ENCODE measurements at places on chromosomes 16 and 17. TPM values are rescaled to one million over a fixed set of nuclear protein-coding genes. Genes with fewer than 3 reads are reported as not detected.

The CLEC18A gene
- total RNA-seq: 5.4 TPM

The GAS2L2 gene
- total RNA-seq: not detected

The C16orf54 gene
- 2.1 TPM for total RNA-seq

The KCTD19 gene
- 0.56 TPM for total RNA-seq

The PRSS33 gene
- 0.39 TPM for total RNA-seq

The C16orf74 gene
- total RNA-seq: 4.9 TPM

The GP1BA gene
- total RNA-seq: not detected

The SLC2A4 gene
- total RNA-seq: 1.2 TPM

The C17orf67 gene
- 2.0 TPM for total RNA-seq

The NKD1 gene
- 43.2 TPM for total RNA-seq

The PPP1R1B gene
- 1.8 TPM for total RNA-seq

GRCh38 chr16:17203424-17203823 lies 267.3 kb downstream of the XYLT1 start:
- H3K27me3 ChIP-seq: no peaks in the 10 kb centered on the region
- H3K4me1 ChIP-seq: peaks cover 10% of the 10 kb centered on the region
- H3K4me3 ChIP-seq: no peak overlapping the region

DNA sequence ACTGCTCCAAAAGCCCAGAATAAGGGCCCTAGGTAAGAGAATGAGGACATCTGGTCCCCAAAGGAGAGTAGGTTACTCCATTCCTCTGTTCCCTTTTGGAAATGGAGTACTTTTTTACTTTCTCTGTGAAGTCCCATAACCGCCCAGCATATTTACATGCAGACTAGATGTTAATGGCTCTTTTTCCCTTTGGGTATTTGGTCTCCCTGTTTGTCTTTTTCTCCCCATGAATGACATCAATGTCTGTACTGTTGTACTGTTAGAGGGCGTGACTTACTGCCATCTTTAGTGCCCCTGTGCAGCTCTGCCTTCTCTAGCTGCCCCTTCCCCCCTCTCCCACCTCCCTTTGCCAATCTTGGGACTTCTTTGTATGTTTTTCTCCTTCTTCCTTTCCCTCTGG lies 19.0 kb downstream of the GPR179 start:
- H3K27me3 ChIP-seq: peaks cover 4% of the 10 kb centered on the region
- H3K4me3 ChIP-seq: peak overlapping the region; percentile 46
- DNase-seq: no peak
- peaks cover 15% of the 10 kb centered on the region for H3K36me3 ChIP-seq
- peak overlapping the region; percentile 71 for H3K27ac ChIP-seq
- peaks cover 13% of the 10 kb centered on the region for H3K4me1 ChIP-seq

GRCh38 chr16:79294568-79294967 lies 306.0 kb downstream of the MAF start:
- no peak for DNase-seq
- no peak overlapping the region for H3K27ac ChIP-seq
- H3K4me3 ChIP-seq: no peak overlapping the region
- H3K4me1 ChIP-seq: peaks cover 21% of the 10 kb centered on the region
- H3K27me3 ChIP-seq: peaks cover 9% of the 10 kb centered on the region
- no peaks in the 10 kb centered on the region for H3K36me3 ChIP-seq

GRCh38 chr16:15604460-15605440 lies 38.2 kb downstream of the MARF1 start:
- no peak overlapping the region for H3K27ac ChIP-seq
- H3K4me1 ChIP-seq: no peaks in the 10 kb centered on the region
- H3K36me3 ChIP-seq: peaks cover 42% of the 10 kb centered on the region
- H3K27me3 ChIP-seq: no peaks in the 10 kb centered on the region
- DNase-seq: no peak
- no peak overlapping the region for H3K4me3 ChIP-seq

DNA sequence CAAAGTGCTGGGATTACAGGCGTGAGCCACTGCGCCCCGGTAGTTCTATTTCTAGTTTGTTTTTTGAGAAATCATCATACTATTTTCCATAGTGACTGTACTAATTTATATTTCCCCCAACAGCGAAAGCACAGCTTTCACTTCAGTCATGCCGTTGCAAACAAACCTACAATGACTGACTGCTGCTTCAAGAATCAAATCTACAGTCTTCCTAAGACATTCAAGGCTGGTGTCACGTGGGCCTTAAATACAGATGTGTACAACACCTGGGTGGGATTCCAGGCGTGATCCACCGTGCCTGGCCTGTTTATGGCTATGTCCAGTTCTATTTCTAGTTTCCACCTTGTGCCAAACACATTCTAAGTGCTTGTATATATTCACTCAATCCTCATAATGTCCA lies 72.0 kb downstream of the ABCC6 start:
- H3K36me3 ChIP-seq: no peaks in the 10 kb centered on the region
- DNase-seq: no peak
- H3K4me1 ChIP-seq: no peaks in the 10 kb centered on the region
- no peaks in the 10 kb centered on the region for H3K27me3 ChIP-seq

DNA sequence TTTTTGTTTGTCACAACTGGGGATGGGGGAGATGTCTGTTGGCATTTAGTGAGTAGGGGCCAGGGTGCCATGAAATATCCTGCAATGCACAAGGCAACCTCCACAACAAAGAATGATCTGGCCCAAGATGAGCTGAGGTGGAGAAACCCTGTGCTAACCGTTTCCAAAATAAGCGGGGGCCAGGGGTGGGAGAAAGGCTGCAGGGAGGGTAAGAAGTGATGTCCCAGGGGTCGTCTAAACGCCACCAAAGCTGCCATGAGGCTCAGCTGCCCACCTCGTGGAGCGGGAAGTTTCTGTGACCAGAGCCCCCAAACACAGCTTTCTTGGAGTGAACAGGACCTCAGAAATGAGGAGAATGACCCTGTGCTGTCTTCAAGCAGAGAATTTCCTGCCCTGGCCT lies 76.5 kb upstream of the CDH5 start:
- H3K27ac ChIP-seq: no peak overlapping the region
- peaks cover 9% of the 10 kb centered on the region for H3K27me3 ChIP-seq
- peak; percentile 36 for DNase-seq
- no peak overlapping the region for H3K4me3 ChIP-seq
- H3K36me3 ChIP-seq: no peaks in the 10 kb centered on the region
- H3K4me1 ChIP-seq: peaks cover 4% of the 10 kb centered on the region

- peaks cover 35% of the 10 kb centered on the region for H3K27me3 ChIP-seq
- H3K4me3 ChIP-seq: no peak overlapping the region
- DNase-seq: no peak
Measured at GRCh38 chr17:74277935-74278334, 3.9 kb downstream of the DNAI2 start.

- peaks cover 10% of the 10 kb centered on the region for H3K27me3 ChIP-seq
- H3K27ac ChIP-seq: peak overlapping the region; percentile 29
- no peak overlapping the region for H3K4me3 ChIP-seq
Measured at GRCh38 chr17:5536866-5537650, 47.3 kb downstream of the NLRP1 start.

- no peak overlapping the region for H3K27ac ChIP-seq
- no peak for DNase-seq
- H3K27me3 ChIP-seq: peaks cover 3% of the 10 kb centered on the region
Measured at GRCh38 chr17:52537421-52537820, 378.9 kb upstream of the CA10 start.

- no peak overlapping the region for H3K4me3 ChIP-seq
- H3K36me3 ChIP-seq: peaks cover 5% of the 10 kb centered on the region
- peak; percentile 92 for DNase-seq
- H3K27me3 ChIP-seq: no peaks in the 10 kb centered on the region
- H3K4me1 ChIP-seq: peaks cover 18% of the 10 kb centered on the region
- H3K27ac ChIP-seq: no peak overlapping the region
Measured at GRCh38 chr16:4402439-4403132, 13.8 kb downstream of the CORO7 start.

- H3K27ac ChIP-seq: no peak overlapping the region
- H3K27me3 ChIP-seq: no peaks in the 10 kb centered on the region
Measured at GRCh38 chr17:49632201-49632600, 45.7 kb downstream of the SPOP start.

DNA sequence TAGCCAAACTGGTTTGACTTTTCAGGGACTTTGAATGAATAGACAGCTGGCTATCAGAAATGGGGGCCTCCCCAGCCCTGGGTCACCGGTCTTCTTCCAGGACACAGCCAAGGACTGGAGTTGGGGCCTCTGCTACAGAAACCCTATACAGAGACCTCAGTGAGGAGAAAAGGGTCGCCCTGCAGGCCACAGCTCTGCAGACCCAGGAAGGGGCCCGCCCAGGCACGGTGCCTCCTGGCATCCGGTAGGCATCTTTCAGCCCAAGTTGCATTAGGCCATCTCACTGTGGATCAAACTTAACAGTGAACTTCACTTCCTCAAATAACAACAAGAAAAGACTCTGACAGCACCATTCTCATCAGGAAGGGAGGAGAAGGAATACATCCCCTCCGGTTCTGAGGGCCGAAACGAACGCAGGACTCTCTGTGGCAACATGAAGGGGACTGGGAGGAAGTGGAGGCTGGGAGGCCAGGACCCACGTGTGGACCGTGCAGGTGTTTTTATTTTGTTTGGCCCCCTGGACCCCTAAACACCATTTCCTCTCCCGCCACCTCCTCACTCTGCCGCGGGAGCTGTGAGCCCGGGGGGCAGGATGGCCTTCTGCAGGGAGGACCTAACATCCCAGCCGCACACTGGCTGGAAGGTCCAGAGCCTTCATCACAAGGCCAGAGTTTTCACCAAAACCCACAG lies 7.2 kb downstream of the SLC38A10 start:
- H3K4me3 ChIP-seq: no peak overlapping the region
- H3K36me3 ChIP-seq: peaks cover 4% of the 10 kb centered on the region
- no peaks in the 10 kb centered on the region for H3K27me3 ChIP-seq
- no peak for DNase-seq

DNA sequence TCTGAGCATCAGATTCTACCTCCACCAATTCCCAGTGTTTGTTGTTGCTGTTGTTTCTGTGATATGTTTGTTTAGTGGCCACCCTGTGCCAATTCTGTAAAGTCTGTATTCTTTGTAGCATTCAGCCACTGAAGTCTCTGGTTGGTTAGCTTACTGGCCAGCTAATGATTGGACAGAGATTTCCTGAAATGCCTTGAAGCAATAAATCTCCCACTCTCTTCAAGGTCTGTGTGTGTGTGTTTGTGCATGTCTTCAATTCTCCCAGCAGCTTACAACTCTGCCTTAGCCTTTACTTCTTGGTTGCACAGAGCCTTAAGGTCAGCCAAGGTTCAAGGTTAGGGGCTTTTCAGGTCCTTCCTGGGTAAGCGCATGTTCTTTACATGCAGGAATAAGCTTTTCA lies 38.2 kb downstream of the PRPSAP2 start:
- no peak overlapping the region for H3K4me3 ChIP-seq
- H3K27me3 ChIP-seq: no peaks in the 10 kb centered on the region
- peaks cover 58% of the 10 kb centered on the region for H3K36me3 ChIP-seq
- DNase-seq: no peak

GRCh38 chr16:84617041-84617790 lies 662 bp downstream of the COTL1 start:
- peak overlapping the region; percentile 97 for H3K4me3 ChIP-seq
- H3K36me3 ChIP-seq: peaks cover 8% of the 10 kb centered on the region
- DNase-seq: peak; percentile 77
- H3K27ac ChIP-seq: peak overlapping the region; percentile 56
- peaks cover 6% of the 10 kb centered on the region for H3K27me3 ChIP-seq

Measured in type B pancreatic cell (in vitro differentiated cells).